Activated CD8-positive, alpha-beta T cell treated with anti-CD3 and anti-CD28 coated beads for 36 hours (primary cell): ENCODE measurements at places on chromosomes 4 and X. TPM values are rescaled to one million over a fixed set of nuclear protein-coding genes. Genes with fewer than 3 reads are reported as not detected.

GRCh38 chr4:152021788-152022438, 261.1 kb upstream of the GATB start:
- DNase-seq: no peak

DNA sequence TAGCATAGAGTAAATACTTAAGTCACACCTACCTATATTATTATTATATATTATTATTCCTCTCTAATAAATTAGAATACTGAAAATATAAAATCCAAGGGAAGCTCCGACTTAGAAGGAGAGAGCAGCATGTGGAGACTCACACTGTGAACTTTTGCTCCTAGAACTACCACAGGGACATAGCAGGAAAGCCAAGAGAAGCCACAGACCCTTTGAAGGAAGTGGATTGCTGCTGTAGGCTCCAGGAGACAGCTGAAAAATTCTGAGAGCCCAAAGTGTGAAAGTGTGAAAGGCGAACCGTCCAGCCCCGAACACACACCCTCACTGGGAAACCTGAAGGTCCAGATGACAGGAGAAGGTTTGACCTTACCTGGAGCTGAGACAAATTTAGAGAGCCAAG, 177.0 kb downstream of the FAM13A start:
- no peak for DNase-seq

DNA sequence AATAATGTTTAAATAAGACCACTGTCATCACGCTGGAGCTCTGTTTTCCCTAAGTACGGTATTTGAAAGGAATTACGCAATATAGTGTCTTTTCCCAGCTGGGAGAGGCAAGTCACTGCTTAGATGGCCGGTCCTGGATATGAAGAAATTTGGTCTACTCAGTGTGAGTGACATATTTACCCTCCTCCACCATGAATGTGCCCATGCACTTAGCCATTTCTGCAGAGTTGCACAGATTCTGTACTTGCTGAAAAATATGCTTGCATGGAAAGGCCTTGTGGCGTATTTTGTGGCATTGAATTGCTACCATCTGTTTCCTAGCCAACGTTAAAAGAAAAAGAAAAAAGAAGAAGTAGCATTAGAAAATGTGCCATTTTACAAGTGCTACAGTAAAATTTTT, 73.1 kb downstream of the ADGRL3 start:
- DNase-seq: no peak

DNA sequence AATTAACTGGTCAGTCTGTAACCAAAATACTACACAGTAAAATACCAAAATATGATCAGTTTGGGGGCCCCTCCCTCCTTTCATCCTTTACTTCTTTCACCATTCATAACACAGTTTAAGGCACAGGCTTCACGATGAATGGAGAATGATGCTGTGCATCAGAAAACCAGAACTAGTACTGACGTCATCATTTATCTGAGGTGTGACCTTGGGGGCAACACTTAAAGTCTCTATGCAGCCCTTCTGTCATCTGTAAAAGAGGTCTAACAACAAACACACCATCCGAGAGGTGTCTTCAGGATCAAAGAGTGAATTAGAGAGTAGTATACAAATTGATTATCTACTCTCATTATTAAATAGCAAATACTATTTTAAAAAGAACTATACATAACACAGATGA, 135.4 kb downstream of the SH3KBP1 start:
- no peak for DNase-seq

DNA sequence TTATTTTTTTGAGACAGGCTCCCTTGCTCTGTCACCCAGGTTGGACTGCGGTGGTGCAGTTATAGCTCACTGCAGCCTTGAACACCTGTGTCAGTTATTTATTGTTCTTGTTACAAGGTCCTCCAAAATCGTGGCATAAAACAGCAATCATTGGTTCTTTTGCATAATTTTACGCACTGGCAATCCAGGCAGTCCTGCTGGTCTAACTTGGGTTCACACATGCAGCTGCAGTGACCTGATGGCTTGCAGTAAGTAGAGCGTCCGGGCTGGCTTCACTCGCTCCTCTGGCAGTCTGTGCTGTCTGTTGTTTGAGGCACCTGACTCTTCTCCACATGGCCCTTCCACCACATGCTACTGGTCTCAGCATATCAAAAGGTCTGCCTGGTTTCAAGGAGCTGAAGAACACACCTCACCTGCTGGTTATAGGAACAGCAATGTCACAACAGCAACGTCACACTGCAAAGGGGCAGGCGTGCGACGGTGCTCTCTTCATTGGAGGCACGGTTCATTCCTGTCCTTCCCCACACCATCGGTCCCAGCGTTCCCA, 894.6 kb downstream of the TRIML1 start:
- no peak for DNase-seq

GRCh38 chrX:49110417-49110816, 13.1 kb downstream of the GPKOW start:
- no peak for DNase-seq

DNA sequence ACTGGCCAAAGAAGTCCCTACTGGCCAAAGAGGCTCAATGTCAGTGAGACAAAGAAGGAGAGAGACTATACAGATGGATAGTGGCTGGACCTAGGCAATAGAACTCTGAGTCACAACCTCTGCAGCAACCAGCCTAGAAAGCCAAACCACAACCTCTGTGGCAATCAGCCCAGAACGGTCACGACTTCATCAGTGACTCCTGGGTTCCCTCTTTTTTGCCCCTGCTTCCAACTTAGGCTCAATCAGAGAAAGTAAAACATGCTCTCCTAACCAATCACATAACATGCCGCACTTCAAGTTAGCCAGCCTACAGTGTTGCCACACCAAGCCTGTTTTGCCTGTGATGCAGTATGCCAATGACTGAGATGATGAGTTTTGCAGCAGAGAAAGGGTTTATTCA, 203.4 kb downstream of the ANAPC10 start:
- no peak for DNase-seq

DNA sequence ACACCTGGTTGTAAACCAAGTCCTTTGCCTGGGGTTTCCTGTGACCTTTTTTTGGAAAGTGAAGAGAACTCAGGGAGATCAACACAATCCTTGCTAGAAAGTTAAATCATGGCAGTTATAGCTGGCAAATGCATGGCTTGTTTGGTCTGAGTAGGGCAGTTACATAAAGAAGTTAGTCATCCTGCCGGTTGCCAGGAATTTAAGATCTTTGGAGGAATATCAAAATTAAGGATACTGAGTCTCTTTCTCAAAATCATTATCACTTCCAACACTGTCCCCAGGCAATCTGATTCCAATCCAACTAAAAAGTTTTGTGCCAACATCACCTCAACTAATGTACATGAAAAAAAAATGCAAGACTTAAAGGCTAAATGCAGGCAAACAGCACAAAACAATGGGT, 40.3 kb downstream of the C4orf54 start:
- no peak for DNase-seq

DNA sequence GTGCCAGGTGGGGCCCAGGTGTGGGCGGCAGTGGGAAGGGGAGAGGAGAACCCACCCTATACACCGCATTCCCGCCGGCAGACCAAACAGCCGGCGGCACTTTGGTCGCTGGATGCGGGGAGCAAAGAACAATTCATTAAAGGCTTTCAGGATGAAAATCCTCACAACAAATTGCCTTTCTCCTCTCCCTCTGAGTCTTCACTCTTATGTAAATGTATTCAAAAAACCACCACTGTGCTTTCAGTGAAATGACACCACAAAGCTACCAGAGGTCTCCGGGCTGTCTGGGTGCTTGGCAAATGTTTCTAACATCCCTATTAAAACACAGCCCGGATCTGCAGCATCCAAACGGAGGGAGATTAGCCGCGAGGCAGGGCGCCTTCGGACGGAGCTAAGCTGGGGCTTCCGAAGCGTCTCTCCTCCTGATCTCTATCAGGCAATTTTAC, 171.8 kb upstream of the TBL1X start:
- no peak for DNase-seq

- DNase-seq: no peak
These were observed 1.5 kb downstream of the SNCA start for GRCh38 chr4:89835413-89835812.

- DNase-seq: no peak
These were observed 14.0 kb upstream of the ARHGAP10 start for GRCh38 chr4:147717878-147718277.

- DNase-seq: no peak
These were observed 80.1 kb upstream of the LRPAP1 start for GRCh38 chr4:3612281-3612680.

- DNase-seq: no peak
These were observed 11.8 kb downstream of the MOB1B start for GRCh38 chr4:70914000-70914399.

DNA sequence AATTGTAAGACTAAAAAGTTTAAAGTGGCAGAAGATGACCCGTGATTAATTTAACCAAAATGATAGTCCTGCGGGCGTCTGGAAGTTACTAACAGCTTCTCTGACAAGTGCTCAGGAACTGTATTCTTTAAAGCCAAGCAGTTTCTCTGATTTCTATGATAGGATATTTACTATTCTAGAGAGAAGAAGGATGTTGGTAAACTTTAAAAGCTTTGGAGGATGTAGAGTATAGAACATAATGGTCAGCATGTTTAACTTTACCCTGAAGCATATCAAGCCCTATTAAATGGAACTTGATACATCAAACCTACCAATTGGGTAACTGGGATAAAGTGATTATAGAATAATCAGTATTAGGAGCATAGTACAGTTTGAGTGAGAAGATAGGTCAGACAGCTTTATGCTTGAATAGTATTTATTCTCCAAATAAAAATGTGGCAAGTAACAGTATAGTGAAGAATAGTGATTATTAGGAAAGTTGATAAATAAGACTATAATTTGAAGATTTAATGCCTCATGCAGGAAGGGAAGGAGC, 1.8 kb downstream of the STIM2 start:
- DNase-seq: no peak

GRCh38 chr4:94603170-94603747, 151.5 kb downstream of the PDLIM5 start:
- no peak for DNase-seq

DNA sequence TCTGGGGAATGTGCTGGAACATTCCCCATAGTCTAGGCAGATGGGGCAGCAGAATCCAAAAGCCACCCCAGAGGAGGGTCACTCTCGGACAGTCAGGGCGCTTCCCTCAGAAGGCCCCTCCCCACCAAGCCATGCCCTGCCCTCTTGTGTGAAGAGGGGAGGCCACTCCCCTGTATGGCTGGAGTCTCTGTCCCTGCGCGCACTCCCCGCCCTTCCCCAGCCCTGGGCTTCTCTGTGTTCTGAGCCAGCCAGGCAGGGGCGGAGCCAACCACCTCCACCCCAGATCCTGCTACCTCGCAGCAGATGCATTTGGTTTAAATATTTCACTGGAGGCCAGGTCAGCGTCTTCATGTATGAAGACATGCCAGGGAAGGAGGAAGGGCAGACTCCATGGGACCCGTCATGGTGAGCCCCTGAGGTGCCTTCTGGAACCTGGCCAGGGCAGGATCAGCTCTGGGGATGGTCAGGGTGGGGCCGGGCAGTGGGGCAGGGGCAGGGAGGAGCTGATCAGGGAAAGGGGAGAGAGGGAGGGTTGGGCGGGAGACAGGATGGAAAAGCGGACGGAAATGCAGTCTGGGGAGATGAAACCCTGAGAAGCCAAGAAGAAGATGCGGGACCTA, 107.3 kb downstream of the ADRA2C start:
- DNase-seq: no peak

DNA sequence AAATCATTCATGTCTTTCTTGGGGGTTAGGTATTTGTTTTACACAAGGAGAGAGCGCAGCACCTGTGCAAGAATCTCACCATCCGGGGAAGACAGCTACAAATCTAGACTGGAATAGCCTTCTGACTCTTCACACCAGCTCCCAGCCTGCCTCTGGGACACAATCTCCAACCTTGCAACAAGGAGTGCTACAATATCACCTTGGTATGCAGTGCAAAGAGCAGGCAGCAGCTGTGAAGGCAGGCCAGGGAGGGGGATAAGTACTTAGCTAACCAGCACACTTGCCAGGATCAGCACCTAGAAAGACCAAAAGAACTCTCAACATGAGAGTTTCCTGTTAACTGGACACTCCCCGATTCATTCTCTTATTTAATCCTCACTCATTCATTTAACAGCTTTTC, 235.3 kb downstream of the AR start:
- no peak for DNase-seq

DNA sequence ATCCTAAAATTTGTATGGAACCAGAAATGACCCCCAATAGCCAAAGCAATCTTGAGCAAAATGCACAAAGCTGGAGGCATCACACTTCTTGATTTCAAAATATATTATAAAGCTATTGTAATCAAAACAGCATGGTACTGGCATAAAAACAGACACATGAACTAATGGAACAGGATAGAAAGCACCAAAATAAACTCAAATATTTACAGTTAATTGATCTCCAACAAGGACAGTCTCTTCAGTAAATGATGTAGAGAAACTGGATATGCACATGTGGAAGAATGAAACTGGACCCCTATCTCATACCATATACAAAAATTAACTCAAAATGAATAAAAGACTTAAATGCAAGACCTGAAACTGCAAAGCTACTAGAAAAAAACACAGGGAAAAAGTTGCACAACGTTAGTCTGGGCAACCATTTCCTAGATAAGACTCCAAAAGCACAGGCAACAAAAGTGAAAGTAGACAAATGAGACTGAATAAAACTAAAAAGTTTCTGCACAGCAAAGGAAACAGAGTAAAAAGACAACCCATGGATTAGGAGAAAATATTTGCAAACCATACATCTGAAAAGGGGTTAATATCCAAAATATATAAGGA, 64.9 kb downstream of the CD99L2 start:
- no peak for DNase-seq

GRCh38 chr4:155889946-155890345, 13.6 kb upstream of the TDO2 start:
- DNase-seq: no peak

- no peak for DNase-seq
These were observed 89.9 kb downstream of the TTC29 start for GRCh38 chr4:146855761-146856160.

DNA sequence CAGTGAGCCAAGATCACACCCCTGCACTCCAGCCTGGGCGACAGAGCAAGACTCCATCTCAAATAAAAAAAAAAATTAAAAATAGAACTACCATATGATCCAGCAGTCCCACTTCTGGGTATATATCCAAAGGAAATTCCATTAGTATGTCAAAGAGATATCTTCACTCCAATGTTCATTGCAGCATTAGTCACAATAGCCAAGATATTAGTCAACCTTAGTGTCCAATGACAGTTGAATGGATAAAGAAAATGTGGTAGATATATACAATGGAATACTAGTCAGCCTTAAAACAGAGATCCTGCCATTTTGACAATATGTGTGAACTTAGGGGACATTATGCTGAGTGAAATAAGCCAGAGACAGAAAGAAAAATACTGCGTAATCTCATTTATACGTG, 49.4 kb downstream of the C4orf46 start:
- no peak for DNase-seq

- no peak for DNase-seq
These were observed 11.1 kb downstream of the GASK1B start for GRCh38 chr4:158161551-158162354.

MMRN1 gene
- not detected for total RNA-seq

CLNK gene
- not detected for total RNA-seq

MAGEA10 gene
- not detected for total RNA-seq

FRAS1 gene
- total RNA-seq: 0.22 TPM

BTC gene
- not detected for total RNA-seq

CTAG1A gene
- not detected for total RNA-seq
